ENCODE measurements at places on chromosomes 2 and 18.

GRCh38 chr2:70442301-70443077, 111.1 kb downstream of the TGFA start:
- DNase-seq = no peak

- DNase-seq = no peak
Observed at GRCh38 chr2:72062336-72062735, 85.3 kb downstream of the CYP26B1 start.

DNA sequence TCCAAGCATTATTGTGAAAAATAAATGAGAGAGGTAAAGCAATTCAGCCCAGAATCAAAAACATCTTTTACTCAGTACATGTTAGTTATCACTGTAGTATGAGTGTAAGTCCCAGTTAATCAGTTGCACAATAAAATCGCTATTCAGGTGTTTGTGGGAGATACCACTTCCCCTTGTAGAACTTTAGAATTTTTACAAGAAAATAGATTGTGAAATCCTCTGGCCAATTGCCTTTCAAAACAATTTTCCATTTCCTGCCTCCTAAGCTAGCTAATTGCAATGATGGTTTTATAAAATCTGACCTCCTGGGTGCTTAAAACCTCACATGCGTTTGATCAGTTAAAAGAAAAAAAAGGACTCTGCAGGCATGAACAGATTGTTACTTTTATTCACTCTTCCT, 332.5 kb downstream of the PID1 start:
- DNase-seq = peak; percentile 29

DNA sequence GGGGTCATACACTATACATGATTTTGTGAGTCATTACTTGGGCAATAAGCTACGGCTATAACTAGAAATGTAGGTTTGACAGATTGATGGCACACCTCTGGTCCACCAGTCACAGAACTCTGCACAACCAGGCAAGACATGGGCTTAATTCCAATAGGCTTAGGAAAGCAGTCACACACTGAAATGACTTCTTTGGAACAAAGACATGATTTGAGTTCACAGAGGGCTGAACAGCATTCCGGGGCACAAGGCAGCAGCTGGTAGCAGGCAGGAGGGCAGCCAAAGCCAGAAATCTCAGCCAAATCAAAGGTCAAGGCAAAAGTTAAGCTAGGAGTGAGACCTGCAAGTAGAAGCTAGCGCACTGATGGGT, 27.4 kb downstream of the FABP1 start:
- DNase-seq = no peak

GRCh38 chr2:11665028-11665427, 5.0 kb downstream of the NTSR2 start:
- no peak for DNase-seq

- no peak for DNase-seq
Observed at GRCh38 chr2:27060323-27060722, 8.9 kb downstream of the AGBL5 start.

- DNase-seq = no peak
Observed at GRCh38 chr2:34602262-34602661, 1003.2 kb upstream of the FAM98A start.

- no peak for DNase-seq
Observed at GRCh38 chr18:35114305-35114704, 73.1 kb downstream of the MAPRE2 start.

- DNase-seq = no peak
Observed at GRCh38 chr2:119681203-119681867, 2.3 kb downstream of the TMEM177 start.

GRCh38 chr18:24190590-24190989, 51.7 kb downstream of the CABYR start:
- no peak for DNase-seq

- no peak for DNase-seq
Observed at GRCh38 chr18:78407466-78407844, 572.2 kb upstream of the SALL3 start.

DNA sequence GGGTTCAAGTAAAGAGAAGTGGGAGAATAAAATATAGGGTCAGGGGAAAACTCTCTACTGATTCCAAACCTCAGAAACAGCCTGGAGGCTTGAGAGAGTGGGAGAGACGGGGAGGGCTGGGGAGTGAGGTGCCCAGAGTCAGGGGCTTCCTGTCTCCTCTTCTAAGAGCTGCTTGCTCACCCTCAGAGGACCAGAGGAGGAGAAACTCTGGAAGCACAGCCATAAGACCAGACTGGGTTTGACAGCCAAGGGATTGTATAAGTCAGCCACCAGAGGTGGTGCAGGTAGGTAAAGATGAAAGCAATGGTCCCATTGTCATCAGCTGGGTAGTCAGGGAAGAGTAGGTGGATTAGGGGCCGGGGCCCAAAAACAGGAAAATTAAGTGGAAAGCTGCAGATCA, 259.4 kb downstream of the TNS1 start:
- DNase-seq = no peak

DNA sequence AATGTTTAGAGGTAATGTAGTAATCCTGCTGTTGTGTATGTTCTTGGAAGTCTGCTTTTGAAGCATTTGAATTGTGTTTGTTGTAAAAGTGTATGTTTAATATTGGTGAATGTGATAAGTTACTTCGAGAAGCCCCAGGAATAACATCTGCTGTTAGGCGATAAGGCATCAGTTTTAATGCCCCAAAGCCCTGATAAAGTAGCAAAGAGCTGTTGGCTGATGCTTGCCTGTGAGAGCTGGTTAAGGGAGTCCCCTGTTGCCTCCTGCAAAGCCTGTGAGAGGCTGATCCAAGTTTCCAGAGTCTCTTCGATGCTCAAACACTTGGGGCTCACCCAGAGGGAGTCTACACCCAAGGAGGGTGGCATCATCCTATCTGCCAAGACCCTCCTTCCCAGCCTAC, 110.3 kb downstream of the RNF152 start:
- no peak for DNase-seq
